ENCODE measurements at places on chromosomes 5 and 9.

DNA sequence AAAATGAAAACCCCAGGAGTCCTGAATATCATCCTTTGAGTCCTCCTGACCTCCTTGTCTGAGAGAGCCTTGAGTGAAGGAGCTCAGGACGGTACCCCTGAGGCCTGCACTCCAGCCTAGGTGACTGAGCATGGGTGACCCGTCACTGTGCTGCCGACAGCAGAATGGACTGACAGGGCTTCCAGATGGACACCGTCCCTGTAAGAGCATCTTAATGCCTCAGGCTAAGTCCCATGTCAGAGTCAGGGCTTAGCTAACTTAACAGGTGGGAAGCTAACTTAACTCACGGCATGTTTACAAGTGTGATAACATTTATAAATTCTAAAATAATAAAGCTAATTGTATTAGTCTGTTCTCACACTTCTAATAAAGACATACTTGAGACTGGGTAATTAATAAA, 68.3 kb downstream of the IL6ST start:
- DNase-seq, result no peak

GRCh38 chr5:173781816-173782670, 106.1 kb upstream of the CPEB4 start:
- DNase-seq, result peak; percentile 20

DNA sequence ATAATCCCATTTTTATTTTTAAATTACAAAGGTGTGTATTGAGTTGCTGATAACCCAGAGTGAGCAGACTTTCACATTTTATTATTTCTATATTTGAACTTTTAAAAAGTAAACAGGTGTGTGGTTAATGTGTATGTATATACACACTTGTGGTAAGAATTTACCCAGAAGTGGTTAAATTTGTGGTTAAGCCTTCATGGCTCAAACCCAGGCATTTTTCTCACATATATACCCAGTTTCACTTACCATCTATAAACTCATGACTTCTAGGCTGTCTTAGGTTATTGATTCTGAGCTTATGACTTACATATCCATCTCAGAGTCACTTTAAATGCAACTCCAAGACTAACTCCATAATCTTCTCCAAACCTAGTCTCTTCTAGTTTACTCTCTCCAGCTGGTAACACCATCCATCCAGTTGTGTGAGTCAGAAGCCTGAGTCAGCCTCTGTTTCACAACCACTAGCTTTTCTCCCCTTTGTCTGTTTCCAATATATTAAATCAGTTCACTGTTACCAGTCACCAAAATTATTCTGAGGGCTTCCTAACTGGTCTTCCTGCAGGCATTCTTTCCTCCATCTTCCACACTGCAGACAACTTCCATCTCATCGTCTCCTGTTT, 20.2 kb downstream of the ZBED3 start:
- no peak for DNase-seq

DNA sequence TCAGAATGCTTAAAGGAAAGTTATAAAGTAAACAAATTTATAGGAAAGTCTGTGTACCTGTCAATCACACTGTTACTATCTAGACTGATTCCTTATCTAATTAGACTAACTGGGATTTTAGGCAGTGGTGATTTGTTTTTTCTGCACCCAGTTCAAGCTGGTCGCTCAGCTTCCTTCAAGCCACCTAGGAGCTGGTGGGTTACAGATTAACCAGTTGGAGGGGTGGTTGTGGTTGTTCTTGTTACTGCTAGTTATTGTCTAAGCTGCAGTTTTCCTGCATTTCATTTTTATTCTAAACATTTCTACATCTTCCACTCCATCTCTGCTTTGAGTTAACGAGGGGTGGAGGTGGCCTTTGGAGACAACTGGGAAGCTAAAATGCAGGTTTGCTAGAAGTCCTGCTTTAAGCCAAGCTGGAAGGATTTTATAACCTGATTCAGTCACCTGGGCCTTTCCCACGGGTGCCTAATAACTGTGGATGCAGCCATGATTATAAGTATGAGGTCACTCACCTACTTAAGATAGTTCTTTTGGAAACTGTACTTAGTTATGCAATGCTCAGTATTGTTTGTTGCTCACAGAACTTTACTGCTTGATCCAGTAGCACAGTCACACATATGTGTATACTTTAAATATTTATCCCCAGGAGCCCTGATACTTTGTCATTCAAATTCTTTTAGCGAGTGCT, 303.9 kb upstream of the DAP start:
- no peak for DNase-seq

- peak; percentile 45 for DNase-seq
These were observed 31.8 kb upstream of the ORM1 start for GRCh38 chr9:114291064-114291474.

- DNase-seq, result no peak
These were observed 4.0 kb upstream of the MEGF9 start for GRCh38 chr9:120718316-120718715.

GRCh38 chr9:14533867-14534640, 159.2 kb downstream of the ZDHHC21 start:
- no peak for DNase-seq

DNA sequence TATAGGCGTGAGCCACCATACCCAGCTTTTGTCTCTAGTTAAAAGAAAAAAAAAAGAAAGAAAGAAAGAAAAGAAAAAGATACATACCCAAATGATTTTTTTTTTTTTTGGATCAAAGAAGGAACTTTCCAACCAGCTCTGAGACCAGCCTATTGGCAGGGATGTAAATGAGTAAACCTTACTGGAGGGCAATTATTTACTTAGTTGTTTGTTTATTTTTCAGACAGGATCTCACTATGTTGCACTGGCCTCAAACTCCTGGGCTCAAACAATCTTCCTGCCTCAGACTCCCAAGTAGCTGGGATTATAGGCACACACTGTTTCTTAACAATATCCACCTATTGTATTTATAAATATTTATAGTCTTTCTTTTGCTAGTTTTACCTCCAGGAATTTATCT, 10.9 kb upstream of the SPOUT1 start:
- DNase-seq, result no peak

Data from stimulated activated CD8-positive, alpha-beta memory T cell treated with anti-CD3 and anti-CD28 coated beads, Interleukin-7, amount 100 ng/mL, for 1 hour (primary cell).